T-helper 2 cell treated with Interferon-gamma antibody and Interleukin-4, amounts not matched to agents 5 μg/mL and 100 μg/mL, for 36 hours (primary cell): ENCODE measurements at places on chromosomes 7 and 10.

DNA sequence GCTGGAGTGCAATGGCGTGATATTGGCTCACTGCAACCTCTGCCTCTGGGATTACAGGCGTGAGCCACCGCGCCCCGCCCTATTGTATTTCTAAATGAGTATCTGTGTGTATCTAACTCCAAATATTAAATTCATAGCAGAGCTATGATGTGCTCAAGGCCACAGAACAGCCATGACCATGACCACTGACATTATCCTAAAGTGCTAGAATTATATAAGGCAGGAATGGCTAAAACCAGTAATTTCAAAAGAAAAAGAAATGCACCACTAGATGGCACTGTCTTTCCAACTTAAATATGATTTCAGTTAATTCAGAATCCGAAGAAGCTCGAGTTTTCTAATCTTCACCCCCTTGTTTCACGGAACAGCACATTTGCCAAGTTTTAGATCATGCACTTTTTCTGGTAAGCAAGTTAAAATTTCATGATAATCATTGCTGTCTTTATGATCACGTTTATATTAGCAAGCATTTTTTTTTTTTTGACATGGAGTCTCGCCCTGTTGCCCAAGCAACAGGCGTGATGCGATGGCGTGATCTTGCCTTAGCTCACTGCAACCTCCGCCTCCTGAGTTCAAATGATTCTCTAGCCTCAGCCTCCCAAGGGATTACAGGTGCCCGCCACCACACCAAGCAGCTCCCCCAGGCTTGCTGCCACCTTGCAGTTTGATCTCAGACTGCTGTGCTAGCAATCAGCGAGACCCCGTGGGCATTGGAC, 65.3 kb downstream of the OR13A1 start:
- H3K27ac ChIP-seq = no peak overlapping the region
- DNase-seq = no peak
- H3K36me3 ChIP-seq = no peaks in the 10 kb centered on the region
- peak overlapping the region; percentile 60 for H3K4me3 ChIP-seq
- peaks cover 22% of the 10 kb centered on the region for H3K27me3 ChIP-seq

GRCh38 chr10:119496273-119496672, 46.2 kb downstream of the RGS10 start:
- DNase-seq = peak; percentile 82
- H3K4me3 ChIP-seq = peak overlapping the region; percentile 27
- peaks cover 43% of the 10 kb centered on the region for H3K36me3 ChIP-seq
- peak overlapping the region; percentile 41 for H3K27ac ChIP-seq

GRCh38 chr7:26440233-26441001, 148.8 kb downstream of the SNX10 start:
- H3K27ac ChIP-seq = no peak overlapping the region
- no peaks in the 10 kb centered on the region for H3K4me1 ChIP-seq
- no peak overlapping the region for H3K4me3 ChIP-seq
- DNase-seq = no peak
- H3K27me3 ChIP-seq = peaks cover 5% of the 10 kb centered on the region

GRCh38 chr7:155846156-155846555, 33.9 kb upstream of the SHH start:
- H3K36me3 ChIP-seq = no peaks in the 10 kb centered on the region
- H3K27me3 ChIP-seq = no peaks in the 10 kb centered on the region
- DNase-seq = no peak
- no peak overlapping the region for H3K27ac ChIP-seq
- no peaks in the 10 kb centered on the region for H3K4me1 ChIP-seq

GRCh38 chr10:113115556-113115955, 165.5 kb downstream of the TCF7L2 start:
- DNase-seq = no peak
- H3K27me3 ChIP-seq = peaks cover 18% of the 10 kb centered on the region
- H3K27ac ChIP-seq = no peak overlapping the region
- H3K4me3 ChIP-seq = no peak overlapping the region
- no peaks in the 10 kb centered on the region for H3K36me3 ChIP-seq

DNA sequence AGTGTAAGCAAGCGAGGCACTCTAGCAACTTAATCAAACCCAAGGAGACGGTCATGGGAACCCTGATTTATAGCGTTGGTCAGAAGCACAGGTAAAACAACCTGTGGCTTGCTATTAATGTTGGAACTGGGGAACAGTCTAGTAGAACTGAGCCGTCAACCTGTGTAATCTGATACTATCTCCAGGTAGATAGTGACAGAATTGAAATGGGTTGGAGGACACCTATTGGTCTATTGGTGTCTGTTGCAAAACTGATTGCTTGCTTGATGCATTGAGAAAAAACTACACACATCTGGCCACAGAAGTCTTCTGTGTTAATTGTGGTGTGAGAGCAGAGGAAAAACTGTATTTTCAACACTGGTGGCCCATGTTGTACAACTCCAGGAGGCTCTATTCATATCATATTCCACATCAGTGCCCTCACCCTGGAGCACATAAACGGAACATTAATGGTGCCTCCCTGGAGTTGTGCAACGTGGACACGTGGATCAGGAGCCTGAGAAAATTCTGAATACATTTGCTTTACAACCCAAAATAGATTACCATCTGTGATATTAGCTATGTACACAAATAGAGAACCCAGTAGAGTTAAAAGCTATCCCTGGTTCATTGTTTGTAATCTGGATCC, 112.2 kb downstream of the MYO3A start:
- DNase-seq = no peak
- no peaks in the 10 kb centered on the region for H3K36me3 ChIP-seq
- H3K4me3 ChIP-seq = no peak overlapping the region
- H3K27me3 ChIP-seq = no peaks in the 10 kb centered on the region
- H3K27ac ChIP-seq = no peak overlapping the region
- H3K4me1 ChIP-seq = no peaks in the 10 kb centered on the region

DNA sequence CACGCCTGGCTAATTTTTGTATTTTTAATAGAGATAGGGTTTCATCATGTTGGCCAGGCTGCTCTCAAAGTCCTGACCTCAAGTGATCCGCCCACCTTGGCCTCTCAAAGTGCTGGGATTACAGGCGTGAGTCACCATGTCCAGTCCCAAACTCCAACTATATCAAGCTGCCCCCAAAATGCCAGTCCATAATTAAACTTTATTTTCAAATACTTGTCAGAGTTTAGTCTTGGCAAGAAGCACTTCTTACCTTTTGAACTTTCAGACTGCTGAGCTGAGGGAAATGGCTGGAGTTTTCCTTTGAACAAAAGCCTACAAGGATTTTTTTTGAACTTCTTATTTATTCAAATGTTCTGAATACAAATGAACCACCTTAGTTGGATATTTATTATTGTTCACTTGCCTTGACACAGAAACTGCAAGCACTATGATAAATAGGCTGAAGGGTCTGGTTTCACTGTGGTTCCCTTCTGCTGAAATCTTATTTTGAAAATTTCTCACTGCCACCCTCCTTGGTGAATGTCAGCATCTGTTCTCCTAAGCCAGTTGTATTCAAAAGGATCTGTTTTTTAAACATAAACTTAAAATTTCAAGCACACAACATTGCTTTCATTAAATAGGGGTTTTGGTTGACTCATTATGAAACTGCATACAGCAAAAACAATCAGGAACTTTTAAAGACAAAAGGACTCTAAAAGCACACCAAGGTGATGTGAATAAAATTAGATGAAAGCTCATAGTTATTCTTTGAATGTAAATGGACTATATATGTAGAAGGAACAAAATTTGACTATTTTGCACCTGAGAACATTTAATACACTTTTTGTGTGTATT, 101.7 kb upstream of the SLC26A5 start:
- no peaks in the 10 kb centered on the region for H3K36me3 ChIP-seq
- no peak overlapping the region for H3K4me3 ChIP-seq
- no peaks in the 10 kb centered on the region for H3K4me1 ChIP-seq
- DNase-seq = no peak
- H3K27ac ChIP-seq = no peak overlapping the region

- no peaks in the 10 kb centered on the region for H3K4me1 ChIP-seq
- no peak overlapping the region for H3K4me3 ChIP-seq
- H3K27me3 ChIP-seq = no peaks in the 10 kb centered on the region
- H3K36me3 ChIP-seq = no peaks in the 10 kb centered on the region
Measured at GRCh38 chr10:129851941-129852640, 112.0 kb downstream of the EBF3 start.

- H3K4me1 ChIP-seq = peaks cover 79% of the 10 kb centered on the region
- peaks cover 61% of the 10 kb centered on the region for H3K36me3 ChIP-seq
- no peak overlapping the region for H3K4me3 ChIP-seq
- no peaks in the 10 kb centered on the region for H3K27me3 ChIP-seq
Measured at GRCh38 chr7:143248761-143249354, 14.4 kb upstream of the GSTK1 start.

GRCh38 chr10:77297393-77297739, 340.2 kb downstream of the KCNMA1 start:
- no peaks in the 10 kb centered on the region for H3K4me1 ChIP-seq
- no peaks in the 10 kb centered on the region for H3K27me3 ChIP-seq
- no peak for DNase-seq

- H3K27me3 ChIP-seq = peaks cover 3% of the 10 kb centered on the region
- no peak for DNase-seq
- no peaks in the 10 kb centered on the region for H3K36me3 ChIP-seq
- peaks cover 8% of the 10 kb centered on the region for H3K4me1 ChIP-seq
- H3K27ac ChIP-seq = no peak overlapping the region
Measured at GRCh38 chr10:14782691-14783363, 8.1 kb upstream of the FAM107B start.

DNA sequence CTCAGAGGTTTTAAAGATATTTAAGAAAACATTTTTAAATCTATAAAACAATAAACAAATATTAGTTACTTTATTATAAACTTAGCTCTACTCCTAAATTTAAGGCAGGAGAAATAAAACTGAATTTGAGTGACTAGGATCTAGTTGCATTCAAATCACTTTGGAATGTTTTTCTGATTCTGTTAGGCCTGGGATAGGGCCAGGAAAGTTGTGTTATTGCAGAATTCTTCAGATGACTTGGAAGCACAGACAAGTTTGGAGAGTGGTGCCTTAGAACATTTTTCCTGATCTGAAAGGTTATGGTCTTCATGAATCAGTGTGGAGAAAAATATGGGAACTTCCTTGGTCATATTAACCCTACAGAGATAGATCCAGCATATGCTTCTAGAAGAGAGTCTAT, 15.6 kb upstream of the SLC25A13 start:
- H3K4me3 ChIP-seq = no peak overlapping the region
- no peaks in the 10 kb centered on the region for H3K36me3 ChIP-seq
- H3K27me3 ChIP-seq = peaks cover 36% of the 10 kb centered on the region
- H3K4me1 ChIP-seq = no peaks in the 10 kb centered on the region
- H3K27ac ChIP-seq = no peak overlapping the region
- DNase-seq = no peak

GRCh38 chr7:20304366-20304765, 26.3 kb upstream of the ITGB8 start:
- no peak overlapping the region for H3K4me3 ChIP-seq
- H3K27me3 ChIP-seq = peaks cover 8% of the 10 kb centered on the region
- DNase-seq = no peak
- H3K36me3 ChIP-seq = no peaks in the 10 kb centered on the region
- peaks cover 5% of the 10 kb centered on the region for H3K4me1 ChIP-seq
- H3K27ac ChIP-seq = no peak overlapping the region

DNA sequence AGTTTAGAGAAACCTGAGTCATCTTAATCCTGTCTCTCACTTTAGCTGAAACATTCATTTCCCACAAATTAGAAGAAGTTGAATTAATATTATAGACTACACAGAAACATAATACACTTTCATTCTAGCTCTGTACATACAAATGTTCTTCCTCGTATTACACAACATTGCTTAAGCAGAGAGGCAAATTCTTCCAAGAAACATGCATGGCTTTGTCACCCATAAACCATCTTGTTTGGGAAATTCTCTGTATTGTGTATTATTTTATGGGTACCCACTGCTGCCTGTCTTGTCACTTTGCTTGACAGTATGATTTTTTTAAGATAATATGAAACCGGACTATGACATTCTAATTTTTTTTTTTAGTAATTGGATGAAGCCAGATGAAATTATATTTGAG, 104.0 kb downstream of the SRI start:
- DNase-seq = no peak
- no peak overlapping the region for H3K27ac ChIP-seq
- no peaks in the 10 kb centered on the region for H3K4me1 ChIP-seq
- no peaks in the 10 kb centered on the region for H3K36me3 ChIP-seq
- H3K27me3 ChIP-seq = no peaks in the 10 kb centered on the region

DNA sequence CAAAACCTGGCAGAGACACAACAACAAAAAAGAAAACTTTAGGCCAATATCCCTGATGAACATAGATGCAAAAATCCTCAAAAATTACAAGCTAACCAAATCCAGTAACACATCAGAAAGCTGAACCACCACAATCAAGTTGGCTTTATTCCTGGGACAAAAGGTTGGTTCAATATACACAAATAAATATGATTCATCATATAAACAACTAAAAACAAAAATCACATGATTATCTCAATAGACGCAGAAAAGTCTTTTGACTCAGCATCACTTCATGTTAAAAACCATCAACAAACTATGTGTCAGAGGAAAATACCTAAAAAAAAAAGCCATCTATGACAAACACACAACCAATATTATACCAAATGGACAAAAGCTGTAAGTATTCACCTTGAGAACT, 283.5 kb downstream of the THSD7A start:
- H3K36me3 ChIP-seq = no peaks in the 10 kb centered on the region
- no peak for DNase-seq
- H3K4me1 ChIP-seq = no peaks in the 10 kb centered on the region
- H3K4me3 ChIP-seq = no peak overlapping the region
- H3K27me3 ChIP-seq = no peaks in the 10 kb centered on the region

DNA sequence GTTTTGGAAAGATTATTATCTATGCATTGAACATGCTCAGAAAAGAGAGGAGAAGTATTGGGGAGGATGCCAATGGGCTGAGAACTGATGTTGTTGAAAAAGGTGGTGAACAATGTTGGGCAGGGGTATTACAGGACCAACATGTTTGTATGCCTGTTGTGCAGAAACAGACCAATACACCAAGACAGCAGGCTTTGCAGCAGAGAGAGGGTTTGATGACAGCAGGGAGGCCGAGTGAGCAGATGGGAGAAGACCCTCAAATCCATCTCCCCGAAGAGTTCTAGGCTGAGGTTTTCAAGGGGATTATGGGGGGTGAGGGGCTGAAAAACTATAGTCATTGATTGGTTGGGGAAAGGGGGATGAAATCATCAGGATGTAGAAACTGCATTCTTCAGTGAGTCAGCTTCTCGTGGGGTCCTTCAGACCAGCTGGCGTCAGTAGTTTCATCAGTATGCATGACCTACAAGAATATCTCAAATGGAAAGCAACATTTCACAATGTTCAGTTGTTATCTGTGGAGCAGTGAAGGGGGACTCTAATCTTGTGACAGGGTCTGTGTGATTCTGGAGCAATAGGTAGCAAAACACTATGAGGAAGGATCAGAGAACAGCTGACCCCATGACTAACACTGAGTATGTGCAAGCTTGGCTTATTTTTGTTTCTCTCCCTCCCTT, 167.8 kb downstream of the BAMBI start:
- H3K27ac ChIP-seq = no peak overlapping the region
- no peak overlapping the region for H3K4me3 ChIP-seq
- DNase-seq = no peak
- no peaks in the 10 kb centered on the region for H3K36me3 ChIP-seq

- DNase-seq = no peak
- no peak overlapping the region for H3K27ac ChIP-seq
- H3K27me3 ChIP-seq = no peaks in the 10 kb centered on the region
- H3K4me3 ChIP-seq = no peak overlapping the region
Measured at GRCh38 chr10:9845075-9845474, 1172.6 kb upstream of the CELF2 start.

- no peak for DNase-seq
- H3K27me3 ChIP-seq = no peaks in the 10 kb centered on the region
- no peaks in the 10 kb centered on the region for H3K36me3 ChIP-seq
Measured at GRCh38 chr10:4063717-4064116, 278.7 kb upstream of the KLF6 start.
